ENCODE measurements at places on chromosomes 1 and 21. TPM values are rescaled to one million over a fixed set of nuclear protein-coding genes. Genes with fewer than 3 reads are reported as not detected.

Gene SLC44A3
- total RNA-seq: 6.1 TPM

Gene BTBD19
- 7.5 TPM for total RNA-seq

Gene VSIG8
- 0.08 TPM for total RNA-seq

Gene ERICH3
- under 0.01 TPM for total RNA-seq

Gene LCE2D
- not detected for total RNA-seq

Gene GOLT1A
- total RNA-seq: not detected

Gene VHLL
- total RNA-seq: 0.23 TPM

Gene NPL
- 3.5 TPM for total RNA-seq

Gene CTSS
- total RNA-seq: 5.0 TPM

Gene ACKR1
- not detected for total RNA-seq

Gene SPATA45
- not detected for total RNA-seq

Measured in smooth muscle cell of the coronary artery (primary cell).